ENCODE measurements at places on chromosomes 6 and 20.

GRCh38 chr6:33907227-33907626, 103.4 kb upstream of the MLN start:
- no peak for DNase-seq

GRCh38 chr6:155066361-155066760, 71.2 kb downstream of the TIAM2 start:
- DNase-seq = no peak

DNA sequence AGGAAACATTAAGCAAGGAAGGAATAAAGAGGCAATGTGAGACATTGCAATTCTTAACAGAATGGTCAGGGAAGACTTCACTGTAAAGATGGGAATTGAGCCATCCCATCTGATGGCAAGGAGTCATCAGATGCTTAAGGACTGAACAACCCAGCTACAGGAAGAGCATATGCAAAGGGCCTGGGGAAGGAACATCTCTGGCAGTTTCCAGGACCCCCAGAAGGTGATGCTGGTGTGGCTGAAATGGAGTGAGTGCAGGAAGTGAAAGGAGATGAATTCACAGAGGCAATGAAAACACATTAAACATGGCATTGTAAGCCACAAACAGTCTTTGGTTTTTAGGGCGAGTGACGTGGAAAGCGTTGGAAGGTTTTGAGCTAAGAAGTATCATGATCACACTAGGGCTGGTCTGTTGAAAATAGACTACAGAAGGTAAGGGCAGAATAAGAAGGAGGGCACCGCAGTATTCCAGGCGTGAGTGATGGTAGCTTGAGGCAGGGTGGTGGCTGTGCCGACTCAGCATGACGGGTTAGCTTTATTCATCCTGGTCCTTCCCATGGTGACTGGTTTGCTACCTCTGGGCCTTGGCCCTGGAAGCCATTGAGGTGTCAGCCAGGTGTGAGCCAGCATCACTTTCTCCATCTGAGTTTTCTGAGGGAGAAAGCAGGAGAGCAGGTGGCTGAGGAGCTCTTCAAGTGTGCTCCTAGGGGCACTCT, 6.8 kb downstream of the BTN2A1 start:
- no peak for DNase-seq

DNA sequence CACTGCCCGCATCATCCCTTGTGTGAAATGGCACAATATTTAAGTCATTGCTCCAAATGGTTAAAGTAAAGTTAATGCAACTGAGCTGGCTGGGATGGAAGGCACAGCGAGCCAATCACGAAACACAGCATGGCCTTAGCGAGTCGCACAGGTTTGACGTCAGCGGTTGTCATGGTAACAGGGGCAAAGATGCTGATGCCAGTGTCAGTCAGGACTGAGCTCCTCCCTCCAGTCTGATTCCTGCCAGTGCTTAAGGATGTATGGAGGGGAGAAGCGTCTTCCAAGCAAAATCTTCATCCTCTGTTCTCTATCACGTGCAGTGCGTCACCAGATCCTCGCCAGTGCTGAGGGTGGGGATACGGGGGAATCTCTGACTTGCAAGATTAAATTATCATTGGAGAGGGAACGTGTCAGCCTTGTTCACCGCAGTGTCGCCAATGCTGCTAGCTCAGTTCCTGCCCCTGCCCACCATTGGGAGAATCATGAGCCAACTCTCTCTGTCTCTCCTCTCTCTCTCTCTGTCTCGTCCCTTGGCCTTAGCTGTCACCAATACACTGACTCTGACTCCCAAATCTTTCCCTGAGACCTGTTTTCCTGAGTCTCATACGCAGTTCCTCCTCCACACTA, 24.5 kb downstream of the TSPYL4 start:
- DNase-seq = peak; percentile 74

DNA sequence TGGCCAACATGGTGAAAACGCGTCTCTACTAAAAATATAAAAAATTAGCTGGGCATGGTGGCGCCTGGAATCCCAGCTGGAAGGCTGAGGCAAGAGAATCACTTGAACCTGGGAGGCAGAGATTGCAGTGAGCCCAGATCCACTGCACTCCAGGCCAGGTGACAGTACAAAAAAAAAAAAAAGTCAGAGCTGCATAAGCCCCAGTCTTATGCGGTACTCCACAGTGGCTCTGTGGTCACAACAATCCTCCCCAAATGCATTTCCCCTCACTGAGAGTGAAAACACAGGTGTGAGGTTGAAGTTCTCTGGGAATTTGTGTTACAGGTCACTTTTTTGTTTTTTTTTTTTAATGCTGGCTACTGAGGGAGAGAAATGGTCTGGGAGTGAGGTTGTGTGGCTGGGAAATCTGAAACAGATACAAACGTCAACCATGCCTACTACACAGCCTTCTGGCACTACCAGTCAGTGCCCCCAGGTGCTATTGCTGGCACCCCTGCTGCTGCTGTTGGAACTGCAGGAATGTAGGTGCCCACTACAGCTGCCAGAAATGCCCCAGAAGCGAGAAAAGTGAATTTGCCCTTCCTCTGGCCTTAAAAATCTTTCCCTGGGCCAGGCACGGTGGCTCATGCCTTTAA, 5.7 kb downstream of the MRPS26 start:
- DNase-seq = no peak

DNA sequence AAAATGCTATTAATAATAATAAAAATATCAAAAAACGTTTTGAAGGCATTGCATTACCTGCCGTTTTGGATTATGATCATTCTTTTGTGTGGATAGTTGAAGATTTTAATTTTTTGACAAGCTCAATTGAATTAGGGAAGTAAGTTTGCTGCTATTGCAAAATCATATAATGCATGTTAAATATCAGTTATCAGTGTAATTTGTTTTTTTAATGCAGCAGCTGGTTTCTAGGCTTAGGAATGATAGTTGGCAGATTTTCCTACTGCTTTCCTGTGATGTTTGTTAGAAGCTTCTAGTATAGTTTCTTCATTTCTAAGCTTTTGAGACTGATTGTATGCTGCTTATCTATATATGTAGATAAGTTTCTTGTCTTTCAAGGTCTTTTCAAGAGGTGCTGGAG, 99.0 kb downstream of the JARID2 start:
- no peak for DNase-seq

GRCh38 chr20:1934156-1934555, 38.9 kb downstream of the SIRPA start:
- DNase-seq = peak; percentile 63

DNA sequence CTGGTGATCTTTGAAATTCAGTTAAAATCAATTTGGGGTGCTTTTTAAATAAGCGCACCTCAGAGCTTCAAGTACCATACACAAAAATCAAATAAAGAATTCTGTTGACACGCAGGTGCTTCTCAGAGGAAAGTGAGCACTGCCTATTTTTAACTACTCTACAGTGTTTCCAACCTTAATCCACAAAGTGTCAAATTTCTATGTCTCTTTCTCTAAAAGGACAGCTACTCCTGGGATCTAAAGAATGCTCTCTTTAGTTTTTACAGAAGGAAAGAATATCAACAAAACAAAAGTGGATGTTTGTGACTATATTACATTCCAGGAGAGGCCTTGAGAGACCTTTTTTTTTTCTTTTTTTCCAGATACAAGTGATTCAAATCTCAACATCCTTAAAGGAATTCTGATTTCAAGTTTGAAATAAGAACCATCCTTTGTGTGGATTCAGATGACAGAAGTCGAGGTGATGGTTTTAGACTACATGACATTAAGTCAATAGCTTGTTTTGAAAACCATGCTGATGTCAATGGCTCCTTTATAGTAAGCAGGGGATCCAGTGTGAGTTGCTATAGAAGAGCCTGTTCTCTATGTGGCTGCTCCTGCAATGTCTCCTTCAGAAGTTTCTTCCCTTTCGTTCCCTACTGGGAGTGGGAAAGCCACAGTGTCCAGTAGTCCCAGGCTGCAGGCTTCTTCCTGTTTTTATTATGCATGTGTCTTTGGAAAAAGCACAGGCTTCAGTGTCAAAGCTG, 67.2 kb upstream of the DEFB112 start:
- DNase-seq = no peak

DNA sequence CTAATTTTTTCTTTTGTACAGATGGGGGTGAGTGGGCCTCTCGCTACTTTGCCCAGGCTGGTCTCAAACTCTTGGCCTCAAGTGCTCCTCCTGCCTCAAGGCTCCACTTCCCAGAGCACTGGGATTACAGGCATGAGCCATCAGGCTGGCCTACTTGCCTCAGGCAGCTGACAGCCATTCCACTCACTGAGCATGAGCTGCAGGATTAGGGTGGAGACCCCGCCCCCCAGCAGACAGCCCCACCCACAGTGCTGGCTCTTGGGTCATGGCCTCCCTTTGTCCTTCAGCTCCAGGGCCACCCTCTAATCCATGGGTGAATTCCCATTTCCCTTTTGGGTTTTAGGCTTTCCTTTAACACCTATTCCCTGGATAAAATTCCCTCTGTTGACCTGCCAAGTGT, 82.1 kb downstream of the BFSP1 start:
- no peak for DNase-seq

DNA sequence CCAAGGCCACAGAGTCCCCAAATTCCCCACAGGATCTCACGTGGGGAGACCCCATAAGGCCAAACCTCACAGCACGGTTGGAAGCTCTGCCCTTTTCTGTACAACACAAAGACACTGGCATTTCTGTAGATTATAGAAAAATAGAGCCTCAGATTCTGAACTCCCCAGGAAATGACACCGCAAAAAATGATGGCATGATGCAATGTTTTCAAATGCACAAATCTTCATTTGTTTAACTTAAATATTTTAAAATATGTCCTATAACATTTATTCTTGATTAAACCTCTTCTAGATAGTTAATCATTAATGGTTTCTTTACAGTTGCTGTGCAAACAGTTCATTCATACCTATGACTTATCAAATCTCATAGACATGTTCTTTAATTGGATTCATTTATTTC, 33.8 kb downstream of the SIM1 start:
- no peak for DNase-seq

DNA sequence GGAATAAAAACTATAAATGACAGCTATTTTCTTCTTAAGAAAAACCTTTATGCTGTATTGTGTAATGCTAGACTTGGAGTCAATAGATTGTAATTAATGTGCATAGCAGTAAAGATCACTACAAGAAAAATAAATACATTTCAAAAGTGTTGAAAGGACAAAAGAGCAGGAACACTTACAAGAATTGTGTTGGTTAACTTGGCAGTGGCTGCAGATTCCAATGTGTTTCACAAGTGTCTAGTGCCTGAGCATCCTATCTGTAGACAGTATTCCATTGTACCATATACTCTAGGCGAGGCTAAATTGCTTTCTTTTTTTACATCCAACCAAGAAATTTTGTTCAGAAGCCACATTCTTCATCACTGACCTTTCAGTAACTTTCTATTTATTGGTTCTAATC, 924.1 kb downstream of the EPHA7 start:
- no peak for DNase-seq

DNA sequence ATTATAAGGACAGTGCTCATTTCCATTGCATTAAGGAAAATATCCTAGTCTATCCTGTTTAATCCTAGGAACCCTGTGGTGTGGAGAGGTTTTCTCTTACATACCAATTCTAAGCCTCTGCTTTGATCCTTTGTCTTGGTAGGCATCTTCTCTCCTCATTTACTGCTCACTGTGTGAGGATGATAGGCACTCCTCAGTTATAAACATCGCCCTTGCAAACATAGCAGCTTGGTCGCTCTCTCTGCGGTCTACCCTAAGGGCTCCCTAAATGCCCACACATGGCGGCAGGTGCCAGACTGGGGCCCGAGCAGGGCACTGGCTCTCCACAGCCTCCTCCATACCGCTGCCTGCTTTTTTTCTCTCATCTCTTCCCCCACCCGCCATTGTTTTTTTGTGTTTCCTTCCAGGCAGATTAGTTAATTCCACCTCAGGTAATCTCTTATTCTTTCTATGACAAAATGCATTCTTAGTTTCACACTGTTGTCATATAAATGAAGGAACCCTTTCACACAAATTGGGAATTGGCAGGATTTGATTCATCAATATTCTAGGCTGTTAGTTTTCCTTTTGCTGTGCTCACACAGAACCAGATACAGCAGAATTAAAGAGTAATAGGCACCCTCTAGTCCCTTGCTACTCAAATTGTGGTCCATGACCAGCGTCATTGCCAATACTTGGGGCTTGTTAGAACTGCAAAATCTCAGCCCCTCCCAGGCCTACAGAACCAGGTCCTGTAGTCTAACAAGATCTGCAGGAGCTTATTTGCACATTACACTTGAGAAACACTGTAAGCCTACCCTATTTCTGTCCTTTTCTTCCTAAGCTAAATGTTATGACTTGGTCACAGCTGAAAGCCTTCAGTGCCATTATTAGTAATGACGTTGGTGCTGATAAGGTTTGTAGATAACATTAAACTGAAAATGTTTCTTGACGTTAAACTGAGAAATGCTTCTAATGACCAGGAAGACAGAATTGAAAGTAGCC, 36.3 kb downstream of the CARMIL1 start:
- no peak for DNase-seq

- DNase-seq = no peak
Observed at GRCh38 chr6:144555066-144555465, 269.9 kb downstream of the UTRN start.

DNA sequence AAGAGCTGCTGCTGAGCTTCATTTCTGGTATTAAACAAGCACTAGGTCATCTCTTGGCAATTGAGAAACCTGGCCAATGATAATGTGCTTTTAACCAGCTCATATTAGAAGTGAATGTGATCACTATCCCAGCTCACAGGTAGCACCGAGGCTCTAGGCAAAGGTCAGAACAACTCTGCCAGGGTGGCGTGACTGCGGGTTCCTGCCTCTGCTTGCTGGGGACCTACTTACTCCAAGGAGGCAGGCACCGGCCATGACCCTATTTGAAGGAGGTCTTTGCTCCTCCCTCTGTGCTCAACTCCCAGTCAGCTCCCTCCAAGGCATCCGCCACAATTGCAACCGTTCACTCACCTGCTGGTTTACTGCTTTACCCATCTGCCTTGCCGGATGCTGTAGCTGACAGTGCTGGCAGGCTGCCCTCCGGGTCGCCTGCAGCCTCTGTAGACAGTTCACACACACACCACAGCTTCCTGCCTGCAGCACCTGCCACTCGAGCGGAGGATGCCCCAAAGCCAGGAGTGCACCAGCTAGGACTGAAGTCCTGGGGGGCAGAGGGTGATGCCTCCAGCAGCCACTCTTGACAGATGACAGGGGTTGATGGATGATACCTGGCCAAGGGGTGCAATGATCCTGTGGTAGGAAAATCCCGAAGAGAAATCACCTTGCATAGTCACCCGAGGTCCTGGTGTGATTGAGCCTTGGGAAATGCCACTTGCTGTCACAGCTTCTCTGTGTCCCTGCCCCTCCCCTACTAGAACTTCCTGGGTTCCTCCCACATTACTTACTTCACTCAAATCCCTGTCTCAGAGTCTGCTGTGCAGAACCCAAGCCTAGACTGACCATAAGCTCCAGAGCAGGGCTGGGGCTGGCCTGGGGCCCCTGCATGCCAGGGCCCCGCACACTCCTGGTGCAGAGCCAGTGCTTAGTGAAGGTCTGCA, 8.8 kb upstream of the VSX1 start:
- no peak for DNase-seq

GRCh38 chr6:134821397-134821796, 128.5 kb downstream of the ALDH8A1 start:
- DNase-seq = no peak

Data from AG04449 (cell line).